Stimulated activated CD4-positive, alpha-beta T cell treated with anti-CD3 and anti-CD28 coated beads, TNF-alpha, amount 100 ng/mL, for 24 hours (primary cell): ENCODE measurements at places on chromosomes 6 and 20.
A peak's percentile ranks its signal among the peaks of the same experiment; 100 is the strongest.

DNA sequence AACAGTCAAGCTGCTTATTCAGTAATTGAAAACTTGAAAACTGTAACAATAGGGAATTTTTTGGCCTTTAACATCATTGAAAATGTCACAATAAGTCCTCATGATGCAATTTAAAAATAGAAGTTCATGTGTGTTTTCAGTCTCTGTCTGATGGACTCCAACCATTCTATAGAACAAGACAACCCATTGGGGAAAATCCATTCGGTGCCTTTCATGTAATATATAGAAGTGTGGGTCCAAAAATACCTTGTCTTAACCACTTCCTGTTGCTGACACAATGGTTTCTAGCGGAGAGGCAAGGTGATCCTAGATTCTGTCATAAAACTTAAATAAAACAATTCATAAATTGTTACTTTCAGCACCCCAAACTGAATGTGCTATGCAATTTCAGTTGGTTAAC is 1131.3 kb upstream of the MAP3K7 start:
- no peak for DNase-seq

GRCh38 chr6:141483598-141484061 is 649.1 kb upstream of the GJE1 start:
- DNase-seq = peak; percentile 27

- no peak for DNase-seq
Observed at GRCh38 chr20:16732506-16733152, 2.8 kb downstream of the SNRPB2 start.

- DNase-seq = no peak
Observed at GRCh38 chr6:21856844-21857243, 263.3 kb downstream of the SOX4 start.

- DNase-seq = no peak
Observed at GRCh38 chr6:13575377-13575775, 975 bp downstream of the SIRT5 start.

- DNase-seq = no peak
Observed at GRCh38 chr6:44582930-44583329, 195.4 kb downstream of the CDC5L start.

DNA sequence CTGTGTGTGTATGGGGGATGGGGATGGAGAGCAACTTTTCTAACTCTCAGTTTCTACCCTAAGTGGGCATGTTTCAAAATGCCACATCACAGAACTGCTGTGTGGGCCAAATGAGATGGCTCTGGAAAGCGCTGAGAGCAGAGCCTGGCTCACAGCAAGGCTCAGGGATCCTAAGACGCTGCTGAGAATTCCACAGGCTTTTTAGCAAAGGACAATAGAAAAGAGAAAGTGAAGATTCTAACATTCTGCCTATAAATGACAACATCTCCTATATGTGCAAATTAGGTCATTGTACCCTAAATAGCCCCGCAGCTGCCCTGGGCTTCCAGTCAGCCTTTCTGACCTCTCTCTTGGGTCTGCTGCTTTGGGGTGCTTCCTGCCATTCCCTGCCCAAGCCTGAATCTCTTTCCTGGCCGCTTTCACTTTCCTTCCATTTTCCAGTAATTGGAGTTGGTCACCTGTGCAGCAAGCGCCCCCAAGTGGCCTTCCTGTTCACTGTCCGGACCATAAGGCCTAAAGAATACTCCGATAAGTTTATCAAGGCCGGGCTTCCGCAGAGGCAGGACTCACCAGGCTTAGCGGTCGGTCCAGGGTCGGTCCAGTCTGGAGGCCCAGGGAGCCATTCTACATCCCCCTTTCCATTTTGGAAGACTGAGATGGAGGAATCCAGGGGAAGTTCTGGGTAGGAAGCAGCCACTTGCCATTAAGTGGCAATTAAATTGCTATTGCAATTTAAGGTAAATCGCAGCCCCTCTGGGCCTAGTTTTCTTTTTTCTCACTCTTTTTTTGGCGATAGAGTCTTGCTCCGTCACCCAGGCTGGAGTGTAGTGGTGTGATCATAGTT is 6.7 kb upstream of the DDR1 start:
- DNase-seq = peak; percentile 55

DNA sequence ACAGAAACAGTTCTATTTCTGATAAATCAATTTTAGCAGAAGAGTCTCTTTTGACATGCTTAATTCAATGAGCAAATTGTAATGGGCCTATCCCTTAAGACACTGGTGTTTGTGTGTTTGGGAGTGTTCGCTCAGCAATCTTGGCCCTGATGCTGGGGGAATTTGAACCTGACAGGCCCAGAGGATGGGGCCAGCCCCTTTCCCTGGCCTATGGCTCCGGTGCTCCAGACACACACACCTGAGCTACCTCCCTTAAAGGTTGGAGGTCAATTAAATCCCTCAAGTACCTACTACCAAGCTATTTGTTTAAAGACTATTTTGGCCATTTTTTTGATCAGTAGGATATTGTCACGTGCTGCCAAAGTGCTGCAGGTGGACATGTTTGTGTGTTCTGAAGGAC is 549.3 kb downstream of the PRKN start:
- DNase-seq = no peak

GRCh38 chr6:53134601-53135235 is 13.9 kb downstream of the GCM1 start:
- DNase-seq = no peak

DNA sequence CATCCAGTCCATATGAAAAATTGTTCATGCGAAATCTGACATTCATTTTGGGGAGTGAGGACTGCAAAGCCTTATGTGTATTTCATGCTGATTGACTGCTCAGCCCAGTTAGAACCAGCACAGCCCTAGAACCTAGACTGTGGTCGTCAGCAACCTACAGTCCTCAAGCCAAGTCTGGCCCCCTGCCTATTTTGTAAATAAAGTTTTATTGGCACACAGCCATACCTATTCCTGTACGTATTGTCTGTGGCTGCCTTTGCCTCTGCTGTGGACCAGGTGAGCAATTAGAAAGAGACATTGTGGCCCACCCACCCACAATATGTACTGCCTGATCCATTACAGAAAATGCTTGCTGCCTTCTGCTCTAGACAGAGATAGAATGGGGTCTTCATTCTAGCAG is 391.0 kb downstream of the TAF4 start:
- no peak for DNase-seq

- no peak for DNase-seq
Observed at GRCh38 chr6:1949538-1949937, 295.9 kb downstream of the GMDS start.

GRCh38 chr6:53171605-53172467 is 23.2 kb upstream of the GCM1 start:
- DNase-seq = peak; percentile 88

DNA sequence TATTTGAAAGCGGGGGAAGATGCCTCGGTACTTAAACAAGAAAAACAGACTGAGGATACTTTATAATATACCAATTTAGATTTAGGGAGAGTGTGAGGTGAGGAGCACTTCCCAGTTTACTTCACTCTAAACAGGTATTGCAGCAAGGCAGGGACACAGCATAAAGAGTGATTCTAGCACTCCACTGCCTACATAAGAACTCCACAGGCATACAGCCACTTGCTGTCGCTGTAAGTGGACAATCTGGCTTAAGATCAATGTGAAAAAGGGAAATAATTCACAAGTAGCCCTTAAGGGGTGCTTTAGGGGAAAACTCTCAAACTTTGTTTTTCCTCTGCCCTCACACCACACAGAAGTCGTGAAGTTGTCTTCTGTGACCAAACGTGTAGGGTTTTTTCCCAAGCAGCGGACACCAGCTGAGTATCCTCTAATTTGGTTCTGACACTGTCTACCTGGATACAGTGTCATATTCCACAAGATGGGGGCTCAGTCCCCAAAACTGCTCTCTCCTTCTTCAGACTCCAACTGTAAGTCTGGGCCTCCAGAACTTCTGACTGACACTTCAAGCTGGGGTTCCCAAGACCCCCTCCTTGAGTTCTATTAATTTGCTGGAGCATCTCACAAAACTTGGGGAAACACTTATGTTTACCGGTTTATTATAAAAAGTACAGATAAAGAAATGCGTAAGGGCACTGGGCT is 9.3 kb downstream of the ADNP start:
- DNase-seq = no peak

DNA sequence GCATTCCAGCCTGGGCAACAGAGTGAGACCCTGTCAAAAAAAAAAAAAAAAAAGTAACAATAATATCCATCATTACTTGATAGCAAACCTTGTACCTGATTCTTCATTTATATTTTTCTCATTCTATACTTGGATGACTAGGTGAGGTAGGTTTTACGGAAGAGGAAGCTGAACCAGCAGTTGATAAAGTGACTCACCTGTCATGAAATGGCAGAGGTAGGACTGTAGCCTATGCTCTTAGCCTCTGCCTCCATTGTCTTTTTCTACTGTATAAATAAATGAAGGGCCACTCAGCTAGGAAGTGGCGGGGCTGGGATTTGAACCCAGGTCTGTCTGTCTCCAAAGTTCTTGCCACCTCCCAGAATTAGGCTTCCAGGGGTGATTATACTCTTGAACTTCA is 20.7 kb upstream of the EPB41L1 start:
- no peak for DNase-seq
